ENCODE measurements at places on chromosomes 3 and 15.

- peak overlapping the region; percentile 96 for H3K4me3 ChIP-seq
- DNase-seq = no peak
- H3K4me1 ChIP-seq = peaks cover 22% of the 10 kb centered on the region
Observed at GRCh38 chr3:98731720-98732285, 31.3 kb upstream of the ST3GAL6 start.

DNA sequence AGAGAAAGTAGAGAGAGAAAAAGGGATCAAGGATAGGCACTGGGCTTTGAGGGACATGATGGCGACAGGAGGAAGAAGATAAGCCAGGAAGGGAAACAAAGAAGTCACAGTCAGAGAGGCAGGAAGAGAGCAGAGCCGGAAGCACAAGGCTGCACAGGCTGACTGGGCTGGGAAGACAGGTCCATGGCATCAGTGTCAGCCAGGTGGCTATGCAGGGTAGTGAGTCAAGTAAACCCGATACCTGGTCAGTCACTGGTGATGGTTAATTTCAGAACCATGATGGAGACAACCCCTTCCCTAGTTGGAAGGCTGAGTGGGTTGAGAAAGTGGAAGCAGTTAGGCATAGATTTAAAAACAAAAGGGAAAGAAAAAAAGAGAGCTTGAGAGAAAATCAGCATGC, 203.8 kb downstream of the EPHB1 start:
- no peak for DNase-seq
- no peak overlapping the region for H3K27ac ChIP-seq
- H3K27me3 ChIP-seq = no peaks in the 10 kb centered on the region
- H3K36me3 ChIP-seq = no peaks in the 10 kb centered on the region
- no peak overlapping the region for H3K4me3 ChIP-seq
- H3K4me1 ChIP-seq = no peaks in the 10 kb centered on the region

DNA sequence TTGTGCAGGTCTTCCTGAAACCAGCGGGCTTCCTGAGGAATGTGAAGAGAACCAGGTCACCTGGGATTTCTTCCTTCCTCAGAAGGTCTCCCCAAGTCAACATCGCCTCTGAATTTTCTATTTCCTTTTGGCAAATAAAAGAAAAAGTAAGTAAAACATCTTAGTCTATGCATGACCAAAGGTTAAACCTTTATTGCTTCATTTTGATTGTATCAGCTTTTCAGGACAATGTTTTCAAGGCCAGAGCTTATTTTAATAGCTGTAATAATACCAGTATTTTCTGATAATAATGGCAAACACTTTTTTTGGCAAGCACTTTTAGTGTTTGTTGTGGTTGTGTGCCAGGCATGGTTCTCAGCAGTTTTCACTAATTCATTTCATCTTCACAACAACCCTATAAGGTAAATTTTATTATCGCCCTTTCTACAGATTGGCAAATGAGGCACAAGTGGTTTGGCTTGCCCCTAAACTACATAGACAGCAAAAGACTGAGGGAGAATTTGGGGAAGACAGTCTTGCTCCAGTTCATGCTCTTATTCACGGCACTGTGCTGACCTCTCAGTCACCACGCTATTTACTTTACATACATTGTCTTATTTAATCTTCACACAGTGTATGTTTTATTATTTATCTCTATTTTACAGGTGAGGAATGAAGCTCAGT, 110.4 kb downstream of the RPL22L1 start:
- H3K27me3 ChIP-seq = no peaks in the 10 kb centered on the region
- no peaks in the 10 kb centered on the region for H3K4me1 ChIP-seq
- H3K4me3 ChIP-seq = no peak overlapping the region
- no peaks in the 10 kb centered on the region for H3K36me3 ChIP-seq
- no peak overlapping the region for H3K27ac ChIP-seq

DNA sequence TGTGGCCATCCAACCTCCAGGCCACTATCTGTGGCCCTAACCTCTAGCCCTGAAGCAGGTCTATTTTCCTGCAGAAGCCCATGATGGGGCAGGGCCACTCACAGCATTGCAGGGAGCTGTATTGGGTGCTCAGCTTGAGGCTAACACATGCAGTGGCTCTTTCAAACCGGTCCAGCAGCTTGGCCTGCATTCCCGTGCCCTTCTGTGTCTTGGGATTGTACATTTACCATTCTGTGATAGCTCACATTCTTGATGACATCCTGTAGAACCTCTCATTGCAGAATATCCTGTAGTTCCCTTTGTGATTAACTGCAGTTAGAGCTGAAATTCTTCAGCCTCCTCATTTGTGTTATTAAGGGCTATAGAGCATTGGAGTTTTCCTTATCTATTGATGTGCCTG, 60.8 kb upstream of the ANKRD34C start:
- H3K4me1 ChIP-seq = peaks cover 21% of the 10 kb centered on the region
- H3K27ac ChIP-seq = no peak overlapping the region
- DNase-seq = no peak
- H3K36me3 ChIP-seq = no peaks in the 10 kb centered on the region
- H3K27me3 ChIP-seq = no peaks in the 10 kb centered on the region
- H3K4me3 ChIP-seq = no peak overlapping the region

DNA sequence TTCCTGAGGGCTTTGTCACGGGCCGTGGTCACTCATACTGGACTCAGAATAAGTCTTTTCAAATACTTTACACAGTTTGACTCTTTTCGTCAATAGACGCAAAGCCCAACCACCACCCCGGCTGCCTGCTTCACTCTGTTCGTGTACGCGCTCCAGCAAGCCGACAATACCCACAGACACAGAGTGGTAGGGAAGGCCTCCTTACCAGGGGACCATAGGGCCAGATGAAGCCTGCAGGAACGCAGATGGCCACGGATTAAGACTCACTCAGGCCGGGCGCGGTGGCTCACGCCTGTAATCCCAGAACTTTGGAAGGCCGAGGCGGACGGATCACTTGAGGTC, 29.7 kb downstream of the EFCAB12 start:
- DNase-seq = no peak
- H3K27me3 ChIP-seq = no peaks in the 10 kb centered on the region
- H3K4me1 ChIP-seq = peaks cover 8% of the 10 kb centered on the region
- H3K4me3 ChIP-seq = peak overlapping the region; percentile 82
- H3K36me3 ChIP-seq = no peaks in the 10 kb centered on the region
- peak overlapping the region; percentile 89 for H3K27ac ChIP-seq

DNA sequence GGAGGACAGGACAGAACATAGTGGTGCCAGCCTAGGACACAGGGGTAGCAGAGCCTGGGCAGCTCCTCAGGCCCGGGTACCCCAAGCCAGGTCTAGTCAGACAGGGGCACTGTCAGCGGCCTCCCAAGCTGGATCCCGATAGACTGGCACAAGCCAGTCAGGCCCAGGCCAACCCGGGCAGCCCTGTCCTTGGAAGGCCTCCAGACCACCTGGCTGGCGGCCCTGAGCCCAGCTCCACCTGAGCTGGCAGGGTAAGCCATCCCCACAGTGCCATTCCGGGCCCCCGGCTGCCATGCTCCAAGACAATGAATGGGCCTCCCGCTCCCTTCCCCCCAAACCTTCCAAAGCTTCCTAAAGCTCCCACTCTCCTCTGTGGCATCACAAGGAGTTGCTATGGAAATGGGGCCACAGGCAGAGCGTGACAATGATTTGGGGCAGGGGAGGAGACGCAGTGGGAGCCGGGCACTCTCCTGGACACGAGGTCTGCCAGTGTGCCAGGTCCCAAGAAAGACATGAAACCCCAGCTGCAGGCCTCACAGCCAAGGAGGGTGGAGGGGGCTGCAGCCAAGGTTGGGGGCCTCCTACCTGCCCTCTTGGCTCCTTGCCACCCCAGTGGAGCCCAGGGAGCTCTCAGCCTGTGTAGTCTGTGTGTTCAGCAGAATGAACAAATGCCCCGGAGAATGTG, 165.6 kb upstream of the LINGO1 start:
- no peaks in the 10 kb centered on the region for H3K4me1 ChIP-seq
- H3K36me3 ChIP-seq = no peaks in the 10 kb centered on the region
- H3K27me3 ChIP-seq = peaks cover 14% of the 10 kb centered on the region
- no peak for DNase-seq
- H3K4me3 ChIP-seq = no peak overlapping the region

DNA sequence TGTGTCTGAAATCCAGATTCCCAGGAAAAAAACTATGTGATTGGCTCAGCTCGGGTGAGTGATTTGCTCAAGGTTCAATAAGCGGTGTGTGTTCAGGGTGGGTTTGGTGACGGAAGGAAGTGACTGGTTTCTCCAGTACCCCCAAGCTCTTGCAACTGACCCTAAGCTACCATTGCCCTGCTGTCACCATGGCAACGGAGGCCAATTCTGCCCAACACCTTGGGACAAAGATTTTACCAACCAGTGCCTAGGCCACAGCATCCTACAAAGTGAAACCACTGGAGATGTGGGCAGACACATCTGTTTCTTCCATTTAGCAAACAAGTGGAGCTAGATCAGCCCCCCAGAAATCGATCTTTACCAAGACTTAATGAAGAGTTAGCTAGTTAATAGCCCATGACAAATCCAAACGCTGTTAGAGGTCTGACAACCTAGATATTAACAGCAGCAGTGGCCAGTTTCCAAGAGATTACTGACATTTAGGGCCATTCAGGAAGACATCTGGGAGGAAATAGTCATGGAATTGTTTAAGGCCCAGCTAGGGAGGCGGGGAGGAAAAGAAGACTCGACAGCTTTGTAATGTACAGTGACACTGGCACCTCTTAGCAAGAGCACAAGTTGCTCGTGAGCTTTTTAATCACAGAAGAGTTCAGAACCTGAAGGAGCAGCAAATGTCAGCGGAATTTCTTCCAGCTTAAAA, 195.9 kb downstream of the SLCO3A1 start:
- H3K36me3 ChIP-seq = no peaks in the 10 kb centered on the region
- no peak overlapping the region for H3K4me3 ChIP-seq

DNA sequence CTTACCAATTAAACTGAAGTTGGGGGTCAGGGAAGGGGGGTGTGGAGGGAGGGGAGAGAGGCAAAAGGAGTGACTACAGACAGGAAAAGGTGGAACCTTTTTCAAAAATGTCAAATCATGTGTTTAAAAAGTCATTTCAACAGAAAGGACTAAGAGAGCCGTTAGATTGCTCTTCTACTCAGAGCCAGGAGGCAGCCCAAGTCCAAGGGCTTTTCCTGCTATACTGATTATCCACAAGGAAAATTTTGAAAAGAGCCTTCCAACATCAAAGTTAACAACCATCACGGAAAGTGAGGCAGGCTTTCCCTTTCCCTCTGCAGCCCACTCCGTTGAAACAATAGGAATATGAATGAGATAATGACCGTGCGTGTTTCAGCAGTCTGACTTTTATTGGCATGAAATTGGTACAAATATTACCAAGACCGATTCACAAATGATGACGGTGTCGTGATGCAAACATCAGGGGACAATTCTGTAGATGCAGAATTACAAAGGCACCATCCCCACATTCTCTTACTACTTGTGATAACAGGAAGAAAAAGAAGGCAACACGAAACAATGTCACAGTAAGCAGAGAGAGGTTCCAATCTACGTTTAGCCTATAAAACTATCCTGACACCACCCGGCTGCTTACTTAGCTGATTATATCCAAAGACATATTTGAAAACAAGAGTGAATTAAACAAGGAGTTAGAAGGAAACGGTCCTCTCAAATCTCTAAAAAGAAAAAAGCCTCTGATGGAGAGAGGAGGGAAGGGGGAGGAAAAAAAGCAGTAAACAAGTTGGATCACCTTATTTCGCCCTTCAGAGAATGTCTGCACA, 453.7 kb downstream of the FOXP1 start:
- H3K27me3 ChIP-seq = no peaks in the 10 kb centered on the region
- H3K36me3 ChIP-seq = no peaks in the 10 kb centered on the region
- H3K4me3 ChIP-seq = peak overlapping the region; percentile 59
- peak overlapping the region; percentile 89 for H3K27ac ChIP-seq
- DNase-seq = no peak
- H3K4me1 ChIP-seq = peaks cover 22% of the 10 kb centered on the region

DNA sequence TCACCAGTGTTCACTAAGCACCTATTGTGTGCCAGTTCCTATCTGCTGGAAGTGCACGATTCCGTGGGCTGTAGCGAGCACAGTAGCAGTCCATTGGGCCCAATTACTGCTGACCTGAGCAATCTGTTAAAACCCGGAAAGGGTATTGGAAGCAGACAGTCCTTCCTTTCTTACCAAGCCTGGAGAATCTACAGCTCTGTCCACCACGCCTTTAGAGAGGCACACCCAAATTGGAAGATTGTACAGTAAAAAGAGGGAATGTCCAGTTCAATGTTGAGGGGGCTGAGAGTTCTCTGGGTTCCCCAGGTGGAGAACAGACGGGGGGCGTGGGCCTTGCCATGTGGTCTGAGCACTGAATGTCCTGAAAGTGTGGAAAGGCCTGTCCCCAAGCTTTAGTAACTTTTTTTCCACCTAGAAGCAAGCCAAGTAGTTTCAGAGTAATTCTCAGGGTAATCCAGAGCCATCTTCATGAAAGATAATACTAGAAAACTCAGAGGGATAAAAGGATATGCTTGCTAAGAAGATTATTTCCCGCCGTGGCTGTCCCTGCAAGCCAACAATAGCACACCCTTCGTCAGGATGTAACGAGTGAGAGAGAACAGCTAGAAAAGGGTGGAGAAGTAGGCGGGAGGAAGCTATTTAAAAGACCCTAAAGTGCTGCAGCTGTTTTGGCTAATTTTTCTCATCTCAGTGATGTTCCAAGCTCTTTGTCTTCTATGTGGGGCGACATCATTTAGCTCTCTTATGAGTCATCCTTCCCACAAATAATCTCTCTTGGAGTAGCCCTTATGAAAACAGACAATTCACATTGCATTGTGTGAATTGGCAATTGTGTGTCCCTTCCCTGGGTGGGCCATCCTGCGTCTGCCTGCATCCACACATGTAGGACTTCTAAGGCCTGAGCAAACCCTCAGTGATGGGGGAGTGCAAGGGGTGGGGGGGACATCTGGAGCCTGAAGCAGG, 181.0 kb downstream of the ATG7 start:
- H3K27ac ChIP-seq = peak overlapping the region; percentile 28
- H3K27me3 ChIP-seq = no peaks in the 10 kb centered on the region
- no peak overlapping the region for H3K4me3 ChIP-seq
- H3K36me3 ChIP-seq = no peaks in the 10 kb centered on the region

- no peak overlapping the region for H3K27ac ChIP-seq
- no peak overlapping the region for H3K4me3 ChIP-seq
- H3K27me3 ChIP-seq = no peaks in the 10 kb centered on the region
- H3K4me1 ChIP-seq = no peaks in the 10 kb centered on the region
Observed at GRCh38 chr15:61640756-61641155, 411.7 kb upstream of the RORA start.

DNA sequence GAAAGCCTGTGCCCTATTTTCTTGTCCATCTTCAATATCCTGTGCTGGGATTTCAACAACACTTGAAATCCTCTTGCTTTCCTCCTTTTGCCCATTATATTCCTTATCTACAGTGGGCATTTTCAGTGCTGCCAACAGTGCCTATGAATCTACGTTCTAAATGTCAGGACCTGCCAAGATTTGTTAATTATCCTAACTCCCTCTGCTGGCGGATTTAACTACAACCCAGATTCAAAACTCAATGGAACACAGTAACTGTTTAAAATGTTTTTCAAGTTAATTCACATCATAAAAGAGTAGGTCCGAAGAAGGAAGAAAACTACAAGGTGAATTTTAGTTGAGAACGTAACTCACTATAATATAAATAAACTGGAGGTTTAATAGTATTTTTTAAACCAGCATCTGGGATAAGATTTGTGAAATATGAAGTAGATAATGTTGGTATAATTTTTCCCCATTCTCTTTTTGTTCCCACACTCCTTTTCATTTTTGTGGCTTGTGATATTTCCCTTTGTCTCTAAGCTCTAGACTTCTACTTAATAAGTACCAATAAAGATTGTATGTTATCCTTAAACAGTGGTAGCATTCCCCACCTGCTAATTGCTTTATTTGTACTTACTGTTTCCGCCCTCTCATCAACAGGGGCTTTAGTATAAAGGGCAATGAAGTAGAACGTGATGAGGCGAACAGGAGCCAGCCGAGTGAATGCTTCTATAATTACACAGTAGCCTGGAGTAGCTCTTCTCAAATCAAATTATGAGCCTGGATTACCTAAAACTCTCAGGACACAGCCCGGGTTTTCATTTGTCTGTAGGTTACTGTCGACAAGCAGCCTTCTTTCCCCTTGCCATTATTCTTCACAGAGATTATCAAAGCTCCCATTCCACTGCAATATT, 302.5 kb upstream of the ATP11B start:
- H3K36me3 ChIP-seq = no peaks in the 10 kb centered on the region
- H3K27ac ChIP-seq = no peak overlapping the region
- H3K4me3 ChIP-seq = no peak overlapping the region
